ENCODE measurements at places on chromosomes 4 and X.
A peak's percentile ranks its signal among the peaks of the same experiment; 100 is the strongest.

GRCh38 chr4:120524237-120524636 lies 398.3 kb downstream of the PRDM5 start:
- no peak for DNase-seq

DNA sequence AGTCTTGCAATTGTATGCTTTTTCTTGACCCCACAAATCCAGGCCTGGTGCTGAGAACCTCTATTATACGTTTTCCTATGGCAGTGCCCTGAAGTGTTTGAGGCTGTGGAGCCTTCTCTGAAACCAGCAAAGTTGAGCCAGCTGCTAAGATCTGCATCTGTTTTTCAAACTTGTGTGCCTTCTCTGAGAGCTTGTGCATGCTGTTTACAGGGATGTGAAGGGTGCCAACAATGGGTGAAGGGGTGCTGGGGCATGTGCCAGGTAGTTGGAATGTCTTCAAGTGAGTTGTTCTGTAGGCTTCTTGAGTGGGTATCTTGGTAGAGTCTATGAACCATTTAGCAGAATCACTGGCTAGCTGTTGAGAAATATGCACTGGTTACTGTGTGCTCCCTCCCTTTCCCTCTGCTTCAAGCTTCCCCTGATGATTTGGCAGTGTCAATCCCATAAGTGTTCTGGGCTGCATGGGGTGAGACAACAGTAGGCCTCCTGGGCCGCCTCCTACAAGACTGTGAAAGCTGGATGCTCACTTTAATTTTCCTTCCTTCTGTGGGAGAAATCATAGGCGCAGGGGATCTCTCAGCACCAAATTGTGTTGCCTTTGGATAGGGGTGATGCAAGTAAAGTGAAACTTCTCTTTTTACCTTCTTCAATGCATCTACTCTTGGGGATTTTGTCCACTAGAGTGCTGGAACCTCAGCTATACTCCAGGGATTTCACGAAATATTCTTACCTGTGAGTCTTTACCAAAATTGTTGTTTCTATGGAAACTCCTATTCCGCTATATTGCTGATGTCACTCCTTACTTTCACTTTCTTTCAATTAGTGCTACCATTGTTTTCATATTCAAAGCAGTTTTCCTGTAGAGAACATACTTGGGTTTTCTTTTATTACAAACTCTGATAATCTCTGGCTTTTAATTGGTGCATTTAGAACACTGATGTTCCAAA lies 30.0 kb downstream of the ITM2A start:
- no peak for DNase-seq

- DNase-seq = no peak
Observed at GRCh38 chrX:39967348-39967747, 130.4 kb downstream of the BCOR start.

GRCh38 chr4:138401334-138401733 lies 159.2 kb upstream of the SLC7A11 start:
- DNase-seq = peak; percentile 22

GRCh38 chr4:81180916-81181315 lies 34.1 kb downstream of the PRKG2 start:
- DNase-seq = no peak

DNA sequence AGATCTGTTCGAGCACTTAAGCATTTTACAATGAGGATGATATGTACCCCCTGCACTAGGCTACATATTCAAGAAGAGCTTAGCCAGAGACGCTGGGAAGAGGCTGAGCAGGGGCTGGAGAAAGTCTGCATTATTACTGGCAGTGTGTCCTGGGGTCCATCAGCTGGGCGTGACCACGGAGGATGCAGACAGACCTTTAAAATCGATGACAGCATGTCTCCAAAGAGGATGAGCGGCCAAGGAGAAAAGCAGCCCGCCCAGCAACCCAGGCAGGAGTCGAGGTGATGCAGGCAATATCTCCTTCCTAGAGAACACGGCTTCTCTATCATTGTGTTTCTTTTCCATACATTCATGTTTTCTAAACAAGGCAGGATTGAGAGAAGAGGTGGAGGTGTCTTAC lies 300.7 kb downstream of the USP46 start:
- DNase-seq = peak; percentile 52

DNA sequence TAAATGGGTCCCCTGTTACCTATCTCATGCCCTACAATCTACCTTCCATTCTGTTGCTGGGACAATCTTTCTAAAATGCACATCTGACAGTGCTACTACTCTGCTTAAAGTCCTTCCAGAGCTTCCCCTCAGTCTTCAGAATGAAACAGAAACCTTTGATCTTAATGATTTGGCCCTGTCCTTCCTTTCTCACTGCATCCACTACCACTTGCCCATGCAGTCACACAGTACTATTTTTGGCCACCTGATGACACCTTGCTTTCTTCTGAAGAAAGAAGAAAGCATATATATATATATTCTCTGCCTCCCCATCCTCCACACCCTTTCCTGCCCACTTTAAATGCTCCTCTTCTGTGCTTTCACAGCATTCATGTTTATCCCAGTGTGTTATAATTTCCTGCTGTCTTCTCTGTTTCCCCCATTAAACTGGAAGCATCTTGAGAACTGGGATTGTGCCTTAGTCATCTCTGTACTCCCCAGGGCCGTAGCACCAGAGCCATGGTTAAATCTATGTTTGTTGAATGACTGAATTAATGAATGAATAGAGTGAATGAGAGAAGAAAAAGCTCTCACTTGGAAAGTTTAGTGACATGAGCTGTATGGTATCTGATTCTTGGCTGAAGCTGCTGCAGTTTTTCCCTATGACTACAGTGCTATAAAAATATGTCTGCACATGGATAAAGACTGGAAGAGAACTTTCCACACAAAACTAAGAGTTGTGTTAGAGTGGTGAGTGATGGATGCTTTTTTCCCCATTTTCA lies 56.2 kb downstream of the RTL9 start:
- DNase-seq = peak; percentile 41

DNA sequence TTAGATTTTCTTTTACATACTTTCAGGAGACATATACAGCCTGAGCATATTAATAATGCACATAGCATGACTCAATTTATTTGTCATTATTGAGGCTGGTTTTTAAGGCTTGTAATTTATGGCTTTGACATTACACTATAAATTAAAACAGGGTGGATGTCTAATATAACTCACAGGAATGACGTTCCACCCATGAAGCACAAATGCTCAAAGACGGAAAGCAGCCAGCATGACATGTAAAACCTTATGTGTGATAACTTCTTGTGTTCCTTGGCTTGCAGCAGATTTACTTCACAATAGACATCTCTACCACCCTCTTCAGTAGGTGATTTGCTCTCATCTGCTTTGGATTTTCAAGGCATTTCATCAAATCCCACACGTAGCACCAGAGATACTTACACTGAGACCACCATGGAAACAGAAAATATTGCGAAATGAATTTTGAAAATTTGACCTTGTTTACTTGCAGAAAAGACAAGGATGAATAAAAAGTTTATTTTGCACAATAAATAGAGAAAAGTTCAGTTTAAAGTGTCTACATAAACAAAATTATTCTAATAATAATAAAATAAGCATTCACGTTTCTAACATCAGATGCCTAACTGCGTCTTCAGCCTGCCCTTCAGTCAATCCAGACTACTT lies 64.7 kb upstream of the BTC start:
- no peak for DNase-seq

- DNase-seq = no peak
Observed at GRCh38 chrX:126985027-126985426, 165.5 kb downstream of the PRR32 start.

- DNase-seq = no peak
Observed at GRCh38 chr4:47160095-47160494, 128.7 kb downstream of the GABRB1 start.

GRCh38 chr4:43341741-43342140 lies 449.2 kb downstream of the GRXCR1 start:
- no peak for DNase-seq

- peak; percentile 15 for DNase-seq
Observed at GRCh38 chrX:118468122-118468521, 27.5 kb upstream of the DOCK11 start.

DNA sequence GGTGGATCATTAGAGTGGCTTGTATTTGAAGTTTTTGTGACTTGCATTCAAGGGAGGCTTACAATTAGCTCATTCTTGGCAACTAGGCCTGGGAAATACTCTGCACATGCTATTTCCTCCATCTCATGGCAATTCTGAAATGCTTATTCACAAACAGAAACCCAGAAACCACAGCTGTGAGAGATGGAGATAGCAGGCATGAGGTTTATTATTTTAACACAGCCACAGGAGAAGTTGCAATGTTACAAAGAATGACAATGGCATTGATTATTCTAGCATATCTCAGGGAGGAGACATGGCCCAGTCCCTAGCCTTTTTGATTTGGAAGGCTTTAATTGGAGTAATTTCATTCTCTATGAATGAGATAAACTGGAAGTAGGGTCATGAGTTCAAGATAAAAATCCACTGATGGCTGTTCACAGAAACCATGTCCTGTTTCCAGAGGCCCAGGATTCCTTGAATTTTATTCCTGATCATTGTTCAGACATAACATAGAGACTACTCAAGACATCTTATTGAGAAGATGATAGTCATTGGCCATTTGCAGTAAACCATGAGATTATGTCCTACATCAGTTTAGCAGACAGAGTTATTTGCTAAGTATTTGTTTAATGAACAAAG lies 123.9 kb downstream of the MID1 start:
- DNase-seq = peak; percentile 64

- no peak for DNase-seq
Observed at GRCh38 chr4:6754481-6755087, 27.9 kb upstream of the KIAA0232 start.

- DNase-seq = no peak
Observed at GRCh38 chr4:184968784-184969201, 49.5 kb upstream of the HELT start.

GRCh38 chrX:153305972-153306371 lies 15.6 kb downstream of the PNMA6F start:
- DNase-seq = no peak

GRCh38 chr4:178752954-178753525 lies 1310.8 kb upstream of the AGA start:
- DNase-seq = no peak

GRCh38 chrX:46446727-46447378 lies 98.4 kb downstream of the ZNF674 start:
- peak; percentile 85 for DNase-seq

DNA sequence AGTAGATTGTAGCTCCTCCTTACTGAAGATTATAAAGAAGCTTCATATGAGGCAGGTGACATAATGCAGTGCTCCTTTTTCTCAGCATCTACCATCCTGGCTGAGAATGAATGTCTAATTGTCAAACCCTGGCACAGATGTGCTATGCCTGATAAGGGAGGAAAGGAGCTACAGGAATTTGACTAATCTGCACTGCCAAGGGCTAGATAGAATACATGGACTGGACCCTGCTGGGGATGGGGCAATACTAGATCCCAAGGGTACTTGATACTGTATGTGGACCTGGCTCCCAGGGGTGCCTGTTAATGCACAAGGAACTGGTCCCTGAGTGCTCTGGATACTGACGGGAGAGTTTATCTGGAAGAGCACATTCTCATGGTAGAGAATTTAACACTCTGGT lies 362.2 kb upstream of the EMCN start:
- DNase-seq = no peak

- no peak for DNase-seq
Observed at GRCh38 chrX:20519826-20520225, 253.1 kb upstream of the RPS6KA3 start.

- peak; percentile 49 for DNase-seq
Observed at GRCh38 chrX:826448-826847, 195.9 kb downstream of the SHOX start.

DNA sequence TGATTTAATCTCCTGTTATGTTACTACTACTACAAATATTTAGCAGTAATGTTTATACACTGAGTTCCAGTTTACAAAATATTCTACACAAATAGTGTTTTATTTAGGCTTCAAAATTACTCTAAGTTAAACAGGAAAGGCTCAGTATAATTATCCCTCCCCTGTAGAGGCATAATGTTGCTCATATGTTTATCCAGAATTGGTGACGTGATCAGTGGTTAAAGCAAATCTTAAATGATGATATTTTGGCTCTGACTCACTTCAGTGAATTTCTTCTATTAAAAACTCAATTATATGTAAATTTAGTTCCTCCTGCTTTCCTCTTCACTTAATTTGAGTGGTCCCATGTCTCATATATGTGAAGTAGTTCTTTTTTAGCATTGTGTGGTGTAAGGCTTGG lies 438.5 kb downstream of the ADGRL3 start:
- no peak for DNase-seq

- no peak for DNase-seq
Observed at GRCh38 chrX:138946926-138947325, 235.4 kb upstream of the FGF13 start.

- peak; percentile 72 for DNase-seq
Observed at GRCh38 chr4:145609481-145610427, 9.4 kb upstream of the MMAA start.

- DNase-seq = no peak
Observed at GRCh38 chr4:101037938-101038413, 309.4 kb downstream of the PPP3CA start.

- no peak for DNase-seq
Observed at GRCh38 chrX:119228512-119229252, 7.4 kb upstream of the PGRMC1 start.

- DNase-seq = peak; percentile 75
Observed at GRCh38 chr4:53656421-53656981, 65.2 kb upstream of the LNX1 start.

DNA sequence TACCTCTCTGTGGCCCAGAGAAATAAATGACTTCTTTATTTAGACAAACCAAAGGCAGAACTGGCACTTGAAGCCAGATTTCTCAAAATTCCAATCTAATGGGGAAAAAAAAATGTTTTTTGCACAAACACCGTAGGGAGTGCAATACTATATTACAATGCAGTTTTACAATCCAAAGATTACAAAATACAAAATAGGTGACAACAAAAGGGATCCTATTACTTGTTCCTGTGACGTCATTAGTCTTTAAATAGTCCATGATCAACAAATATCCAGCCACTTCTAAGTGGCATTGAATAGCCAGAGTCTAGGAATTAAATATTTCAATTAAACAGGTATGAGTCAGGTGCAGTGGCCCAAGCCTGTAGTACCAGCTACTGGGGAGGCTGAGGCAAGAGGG lies 3.0 kb upstream of the APBB2 start:
- DNase-seq = no peak

- no peak for DNase-seq
Observed at GRCh38 chr4:47824840-47825239, 13.0 kb downstream of the CORIN start.

- DNase-seq = no peak
Observed at GRCh38 chr4:54118850-54119589, 19.1 kb downstream of the GSX2 start.

DNA sequence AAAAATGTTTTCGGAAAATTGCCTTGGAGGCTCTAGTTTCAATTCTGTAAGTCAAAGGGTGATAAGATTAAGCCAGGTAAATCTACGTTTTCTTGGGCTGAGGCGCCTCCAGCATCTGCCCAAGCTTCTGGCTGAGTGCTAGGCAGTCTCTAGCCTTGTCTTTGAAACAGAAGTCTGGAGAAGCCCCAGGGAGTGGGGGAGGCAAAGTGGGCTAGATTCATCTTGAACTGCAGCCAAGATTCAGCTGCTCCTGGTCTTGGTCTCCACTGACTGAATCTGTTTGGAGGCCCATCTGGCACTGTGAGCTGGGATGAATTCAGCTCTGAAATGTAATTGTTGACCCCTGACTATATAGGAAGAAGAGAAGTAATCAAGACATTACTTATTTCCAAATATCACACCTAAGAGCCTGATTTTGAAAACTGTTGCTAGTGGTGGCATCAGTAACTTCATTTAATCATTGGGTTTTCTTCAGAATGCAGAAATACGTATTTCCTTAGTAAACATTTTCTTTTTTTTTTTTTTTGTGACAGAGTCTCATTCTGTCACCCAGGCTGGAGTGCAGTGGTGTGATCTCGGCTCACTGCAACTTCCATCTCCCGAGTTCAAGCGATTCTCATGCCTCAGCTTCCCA lies 187.3 kb upstream of the LEF1 start:
- DNase-seq = no peak

- DNase-seq = no peak
Observed at GRCh38 chr4:98778206-98778605, 119.8 kb upstream of the TSPAN5 start.
